ENCODE measurements at places on chromosomes 7 and 10.

DNA sequence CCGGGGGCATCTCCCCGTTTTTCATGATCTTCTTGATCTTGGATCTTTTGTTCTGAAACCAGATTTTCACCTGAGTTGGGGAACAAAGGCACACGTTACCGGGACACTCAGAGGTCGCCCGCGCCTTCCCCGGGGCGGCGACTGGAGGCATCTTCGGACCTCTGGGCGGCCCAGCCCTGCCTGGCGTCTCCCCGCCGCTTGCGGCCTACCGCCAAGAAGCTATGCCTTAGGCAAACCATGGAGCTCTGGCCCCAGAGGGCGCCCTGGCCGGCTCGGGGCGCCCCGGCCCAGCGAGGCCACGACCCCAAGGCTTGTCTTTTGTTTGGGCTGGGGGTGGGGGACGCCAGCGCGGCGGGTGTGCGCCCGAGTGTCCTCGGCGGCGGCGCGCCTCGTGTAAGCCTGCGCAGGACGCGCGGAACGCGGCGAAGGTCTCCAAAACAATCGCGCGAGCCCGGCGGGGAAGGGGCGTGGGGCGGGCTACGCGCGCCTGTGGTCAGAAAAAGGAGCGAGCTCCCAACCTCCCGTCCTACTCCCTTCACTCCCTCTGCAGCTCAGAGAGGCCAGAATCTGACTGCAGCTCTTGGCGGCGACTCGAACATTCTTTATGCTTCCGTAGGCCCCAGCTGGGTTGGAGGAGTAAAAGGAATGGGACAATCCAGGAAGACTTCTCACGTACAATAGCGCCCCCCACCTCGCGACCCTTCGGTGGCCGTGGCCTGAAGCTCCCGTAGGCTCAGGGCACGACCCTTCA, 3.5 kb downstream of the DLX5 start:
- no peak for DNase-seq

- no peak for DNase-seq
Observed at GRCh38 chr7:137687556-137688265, 159.1 kb downstream of the DGKI start.

DNA sequence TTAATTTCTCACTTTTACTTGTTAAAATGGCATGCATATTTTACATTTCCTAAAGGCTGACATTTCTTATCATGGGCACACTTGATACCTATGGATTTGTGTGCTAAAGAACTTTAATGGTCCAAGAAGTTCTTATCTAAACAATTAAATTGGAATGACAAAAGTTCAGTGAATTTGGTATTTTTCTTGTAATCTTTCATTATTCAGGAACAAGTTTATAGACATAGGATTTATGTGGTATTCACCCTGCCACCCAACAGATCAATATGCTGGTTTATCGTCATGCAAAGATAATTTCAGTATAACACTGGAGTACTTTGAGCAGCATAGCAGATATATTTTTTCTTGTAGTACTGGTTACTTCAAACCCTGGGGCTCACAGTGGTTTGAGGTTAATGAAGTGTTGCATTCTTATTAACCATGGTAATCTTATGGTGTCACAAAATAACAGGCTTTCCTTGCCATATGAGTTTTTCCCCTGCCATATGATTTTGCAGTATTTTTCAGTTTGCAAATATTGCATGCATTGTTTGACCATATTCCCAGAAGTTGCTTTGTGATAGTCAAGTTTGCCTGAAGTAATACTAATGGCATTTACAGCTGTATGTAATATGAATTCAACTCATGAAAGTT, 148.8 kb downstream of the PPP1R9A start:
- no peak for DNase-seq

- DNase-seq: no peak
Observed at GRCh38 chr10:125252937-125253336, 92.6 kb upstream of the CTBP2 start.

DNA sequence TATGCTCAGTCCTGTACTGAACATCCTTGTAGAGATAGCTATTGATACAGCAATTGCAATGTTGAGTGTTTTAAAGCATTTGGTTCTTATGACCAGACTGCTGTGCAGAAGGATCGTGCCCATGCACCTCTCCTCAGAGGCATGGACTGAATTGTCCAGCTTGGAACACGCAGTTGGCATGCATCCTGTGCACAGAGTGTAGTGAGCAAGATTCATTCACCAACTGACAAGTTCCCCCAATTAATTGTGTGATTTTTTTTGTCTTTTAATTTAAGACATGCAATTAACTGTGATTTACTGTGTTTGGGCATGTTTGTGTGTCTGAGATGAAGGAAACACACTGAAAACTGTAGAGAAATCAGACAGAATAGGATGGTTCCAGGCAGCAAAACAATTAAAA, 323.7 kb downstream of the CDK14 start:
- DNase-seq: no peak

- DNase-seq: no peak
Observed at GRCh38 chr10:86315549-86315942, 51.0 kb downstream of the GRID1 start.

GRCh38 chr7:111333010-111333409, 229.3 kb downstream of the IMMP2L start:
- DNase-seq: no peak

DNA sequence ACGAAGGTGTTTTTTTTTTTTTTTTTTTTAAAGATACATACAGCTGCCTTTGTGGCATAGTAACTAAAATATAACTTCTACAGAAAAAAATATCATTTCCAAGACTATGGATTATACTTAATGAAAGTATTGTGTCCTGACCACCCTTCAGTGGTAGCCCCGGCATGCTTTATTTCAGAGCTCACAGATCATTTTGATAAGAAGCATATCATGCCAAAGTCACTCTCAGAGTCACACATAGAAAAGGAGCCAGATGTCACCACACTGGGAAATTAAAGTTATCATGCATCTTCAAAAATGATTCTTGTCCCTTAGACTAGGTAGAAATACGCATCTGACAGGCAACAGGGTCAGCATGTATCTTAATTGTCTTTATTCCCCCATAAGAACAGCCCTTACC, 3.0 kb downstream of the ADARB2 start:
- DNase-seq: no peak

DNA sequence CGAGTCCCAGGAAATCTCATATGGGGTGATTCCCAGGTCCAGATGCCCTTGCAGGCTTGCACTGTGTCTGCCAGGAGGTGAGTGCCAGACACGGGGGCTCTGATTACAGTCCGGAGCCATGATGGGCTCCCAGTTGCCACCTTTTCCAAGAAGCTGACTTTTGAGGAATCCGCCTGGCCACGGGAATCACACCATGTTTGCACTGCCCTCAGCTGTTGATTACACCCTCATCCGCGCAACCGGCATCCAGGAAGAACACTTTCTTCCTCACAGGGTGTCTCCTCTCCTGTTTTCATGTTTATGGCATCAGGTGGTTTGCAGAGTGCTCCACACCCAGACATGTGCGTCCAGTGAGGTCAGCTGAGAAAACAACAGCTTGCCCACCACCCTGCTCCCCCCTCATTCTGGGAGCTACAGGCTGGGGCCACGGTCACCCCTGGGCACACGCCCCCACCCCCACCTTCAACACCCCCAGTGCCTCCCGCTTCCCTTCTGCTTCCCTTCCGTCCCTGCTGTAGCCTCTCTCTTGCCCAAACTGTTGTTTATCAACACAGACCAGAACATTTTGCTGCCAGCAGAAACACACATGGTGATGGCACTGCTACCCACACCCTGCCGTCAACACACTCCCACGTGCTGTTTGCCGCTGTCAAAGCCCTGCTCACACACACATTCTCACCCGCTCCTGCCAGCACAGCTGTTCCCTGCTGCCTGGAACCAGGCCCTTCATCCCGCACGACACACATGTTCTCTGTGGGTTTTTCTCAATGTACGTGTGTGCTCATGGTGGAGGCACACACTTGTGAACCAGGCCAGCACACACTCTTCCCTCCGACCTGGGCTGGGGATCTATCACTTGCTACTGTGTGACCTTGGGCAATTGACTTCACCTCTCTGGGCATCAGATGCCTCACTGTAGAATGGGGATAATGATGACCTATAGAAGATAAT, 35.8 kb downstream of the DDIT4 start:
- DNase-seq: no peak

DNA sequence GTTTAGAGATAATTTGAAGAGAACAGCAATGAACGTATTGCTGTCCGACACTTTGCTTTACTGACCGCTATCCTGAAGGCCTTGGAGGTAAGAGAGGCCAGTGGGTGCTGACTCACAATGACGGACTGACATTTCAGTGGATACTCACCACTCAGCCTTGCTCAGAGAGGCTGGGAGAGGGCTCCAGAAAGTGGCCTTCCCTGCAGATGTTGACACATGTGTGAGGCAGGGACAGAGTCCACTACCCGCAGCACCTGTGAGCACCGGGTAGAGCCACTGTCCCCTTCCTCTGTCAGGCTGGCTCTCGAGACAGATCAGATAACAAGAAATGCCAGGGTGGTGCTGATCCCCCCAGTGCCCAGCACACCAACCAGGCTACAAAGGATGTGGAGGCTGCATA, 75.0 kb downstream of the GPR26 start:
- DNase-seq: no peak

- no peak for DNase-seq
Observed at GRCh38 chr10:1644191-1644711, 93.1 kb downstream of the ADARB2 start.

GRCh38 chr7:128309976-128310375, 33.7 kb downstream of the RBM28 start:
- no peak for DNase-seq

DNA sequence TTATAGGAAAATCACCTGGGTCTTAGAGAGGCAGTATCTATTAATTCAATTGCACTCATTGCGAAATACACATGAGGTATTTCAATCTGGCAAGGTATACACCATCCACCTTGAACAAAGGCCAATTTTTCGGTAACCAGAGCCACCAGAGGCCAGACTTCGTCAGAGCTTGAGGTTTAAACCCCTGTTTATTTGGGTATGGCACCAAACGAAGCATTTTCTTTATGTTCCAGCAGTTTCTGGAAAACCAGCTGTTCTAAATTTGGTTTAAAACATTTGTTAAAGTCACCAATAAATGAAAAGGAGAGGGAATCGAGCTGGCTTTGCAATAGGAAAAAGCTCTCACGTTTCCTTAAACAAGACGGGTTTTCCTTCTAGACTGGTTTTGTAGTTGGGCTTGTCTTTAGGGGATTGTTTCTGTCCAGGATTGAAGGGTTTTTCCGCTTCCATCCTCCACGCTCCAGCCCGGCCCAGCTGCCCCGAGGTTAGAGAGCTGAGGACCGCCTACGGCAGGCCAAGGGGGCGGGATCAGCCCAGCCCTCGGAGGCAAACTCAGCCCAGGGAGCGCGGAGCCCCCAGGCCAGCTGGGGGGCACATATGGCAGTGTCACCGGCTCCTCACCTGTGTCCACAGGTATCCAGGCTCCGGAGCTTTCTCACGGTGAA, 539.4 kb upstream of the MGMT start:
- no peak for DNase-seq

- DNase-seq: no peak
Observed at GRCh38 chr7:40649247-40649646, 514.4 kb downstream of the SUGCT start.

GRCh38 chr10:131845505-131846239, 55.1 kb upstream of the PPP2R2D start:
- no peak for DNase-seq

DNA sequence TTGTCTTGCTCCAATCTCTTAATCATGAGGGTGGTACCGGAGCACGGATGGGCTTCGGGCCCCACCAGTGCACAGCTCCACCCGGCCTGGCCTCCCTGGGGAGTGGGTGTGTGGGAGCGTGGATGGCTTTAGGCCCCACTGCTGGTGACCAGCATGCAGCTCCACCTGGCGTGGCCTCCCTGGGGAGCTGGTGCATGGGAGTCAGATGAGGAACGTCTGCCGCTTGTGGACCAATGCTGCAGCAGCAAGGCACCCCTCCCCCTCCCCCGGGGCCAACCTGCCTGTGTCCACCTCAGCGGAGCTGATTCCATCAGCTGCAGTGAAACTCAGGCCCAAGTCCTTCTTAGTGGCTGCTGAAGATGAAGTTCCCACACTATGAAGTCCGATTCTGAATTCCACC, 511.4 kb downstream of the PTPRN2 start:
- DNase-seq: no peak

DNA sequence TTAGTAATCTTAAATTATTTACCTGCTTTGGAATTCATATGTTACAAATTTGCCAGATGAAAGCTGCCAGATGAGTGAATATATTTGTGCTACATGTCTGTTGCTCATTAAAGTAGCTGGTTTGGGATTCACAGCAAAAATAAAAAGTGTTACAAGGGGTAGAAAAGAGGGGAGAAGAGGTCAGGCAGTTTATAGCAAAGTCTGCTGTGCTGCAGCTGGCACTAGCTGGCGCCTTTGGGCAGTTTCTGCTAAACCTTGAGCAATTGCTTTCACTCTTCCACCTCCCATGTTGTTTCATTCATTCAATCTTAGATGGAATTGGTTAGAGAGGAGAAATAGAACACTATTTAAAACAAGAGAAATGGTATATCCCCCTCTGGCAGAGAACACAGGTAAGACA, 404.1 kb upstream of the LRGUK start:
- DNase-seq: no peak

GRCh38 chr7:138865843-138866242, 67.8 kb upstream of the ATP6V0A4 start:
- no peak for DNase-seq

DNA sequence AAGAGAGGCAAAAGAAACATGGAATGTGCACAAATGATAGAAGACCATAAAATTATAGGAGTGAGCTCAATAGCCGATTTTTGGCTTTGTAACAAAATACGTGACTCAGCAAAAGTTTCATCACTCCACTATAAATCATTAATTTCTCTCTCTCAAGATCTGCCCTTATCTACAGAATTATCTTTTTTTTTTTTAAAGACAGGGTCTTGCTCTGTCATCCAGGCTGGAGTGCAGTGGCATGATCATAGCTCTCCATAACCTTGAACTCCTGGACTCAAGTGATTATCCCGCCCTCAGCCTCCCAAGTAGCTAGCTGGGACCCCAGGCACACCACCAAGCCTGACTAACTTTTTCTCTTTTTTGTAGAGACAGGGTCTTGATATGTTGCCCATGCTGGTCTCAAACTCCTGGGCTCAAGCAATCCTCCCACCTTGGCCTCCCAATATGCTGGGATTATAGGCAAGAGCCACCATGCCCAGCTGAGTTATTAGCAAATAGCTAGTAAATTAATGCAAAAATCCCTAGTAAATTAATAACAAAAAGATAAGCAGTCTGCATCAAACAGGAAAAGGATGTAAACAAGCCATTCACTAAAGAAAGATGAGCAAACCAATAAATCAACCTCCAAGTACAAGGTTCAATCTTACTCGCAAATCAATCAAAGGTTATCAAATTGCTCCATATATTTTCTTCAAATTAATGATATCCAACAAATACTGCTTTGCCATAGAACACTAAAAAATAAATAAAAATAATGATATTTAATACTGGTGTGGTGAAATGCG, 450.7 kb downstream of the PARD3 start:
- DNase-seq: no peak

DNA sequence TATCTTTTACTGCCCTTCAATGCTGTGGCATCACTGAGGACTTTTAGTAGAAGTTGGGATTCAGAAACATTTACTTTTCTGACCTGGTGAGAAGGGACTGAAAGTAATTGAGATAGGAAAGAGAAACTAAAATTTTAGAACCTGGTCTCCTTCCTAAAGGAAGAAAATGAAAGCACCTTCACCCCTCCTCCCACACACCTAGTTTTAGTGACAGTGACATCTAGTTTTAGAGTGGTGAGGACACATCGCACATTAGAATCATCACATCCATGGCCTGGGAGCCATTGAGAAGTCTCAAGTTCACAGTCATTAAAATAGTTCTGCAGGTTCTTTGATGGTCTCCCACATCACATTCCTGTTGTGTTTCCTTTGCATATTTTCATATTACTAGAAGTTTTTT, 16.1 kb downstream of the TAS2R41 start:
- DNase-seq: no peak

Data from natural killer cell treated with Interleukin-12 subunit alpha and Interleukin-12 subunit beta and Interleukin-15 and Interleukin-18, amount 100 ng/mL, for 72 hours (primary cell).